ENCODE measurements at places on chromosomes 1 and 21. TPM values are rescaled to one million over a fixed set of nuclear protein-coding genes. Genes with fewer than 3 reads are reported as not detected.

OLFM3 gene
- total RNA-seq = 0.23 TPM

ORC1 gene
- total RNA-seq = 4.9 TPM

GRCh38 chr1:45796381-45796780 is 7.0 kb upstream of the MAST2 start:
- DNase-seq = no peak

GRCh38 chr1:60906526-60906925 is 175.8 kb upstream of the NFIA start:
- no peak for DNase-seq

DNA sequence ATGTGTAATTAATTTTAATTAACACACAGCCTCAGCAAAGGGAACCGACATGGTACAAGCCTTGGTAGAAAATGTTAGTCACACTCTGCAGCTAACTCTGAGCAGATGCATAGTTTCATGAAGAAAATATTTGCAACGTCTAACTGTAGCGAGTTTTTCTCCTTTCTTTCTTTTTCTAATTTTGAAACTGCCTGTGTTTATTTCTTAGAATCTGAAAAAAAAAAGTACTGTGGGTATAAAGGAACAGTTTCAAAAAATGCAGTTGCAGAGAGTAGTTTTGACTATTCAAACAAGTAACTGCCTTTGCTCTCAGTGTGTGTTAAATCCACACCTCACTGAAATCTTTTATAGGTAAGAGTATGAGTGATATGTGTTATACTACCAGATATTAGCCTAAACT is 149.9 kb upstream of the C1orf105 start:
- no peak for DNase-seq

GRCh38 chr1:228339766-228340685 is 66.6 kb downstream of the TRIM11 start:
- DNase-seq = no peak

DNA sequence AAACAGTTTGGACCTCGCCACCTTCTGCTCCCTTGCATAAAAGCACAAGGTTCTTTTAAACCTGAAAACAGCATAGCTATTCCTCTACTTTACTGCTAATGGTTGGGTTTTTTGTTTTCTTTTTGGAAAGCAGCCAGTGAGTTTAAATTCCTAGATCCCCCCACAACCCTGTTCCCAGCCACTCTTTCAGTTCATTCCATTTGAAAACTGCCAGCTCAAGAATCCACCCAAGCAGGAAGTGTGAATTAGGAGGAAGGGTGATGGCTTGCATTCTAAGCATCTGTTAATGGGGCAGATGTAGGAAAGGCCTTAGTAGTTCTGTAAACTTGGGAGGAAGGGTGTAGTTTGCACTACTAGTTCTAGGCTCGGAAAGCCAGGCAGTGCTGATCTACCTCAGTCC is 172.9 kb upstream of the HOOK1 start:
- no peak for DNase-seq

- DNase-seq = peak; percentile 17
These were observed 48.5 kb downstream of the NR5A2 start for GRCh38 chr1:200075938-200076546.

GRCh38 chr1:22053017-22053860 is 730 bp downstream of the CDC42 start:
- DNase-seq = peak; percentile 71

GRCh38 chr1:108624069-108624468 is 36.8 kb downstream of the HENMT1 start:
- DNase-seq = no peak

- DNase-seq = no peak
These were observed 56.7 kb downstream of the DPT start for GRCh38 chr1:168672278-168672677.

DNA sequence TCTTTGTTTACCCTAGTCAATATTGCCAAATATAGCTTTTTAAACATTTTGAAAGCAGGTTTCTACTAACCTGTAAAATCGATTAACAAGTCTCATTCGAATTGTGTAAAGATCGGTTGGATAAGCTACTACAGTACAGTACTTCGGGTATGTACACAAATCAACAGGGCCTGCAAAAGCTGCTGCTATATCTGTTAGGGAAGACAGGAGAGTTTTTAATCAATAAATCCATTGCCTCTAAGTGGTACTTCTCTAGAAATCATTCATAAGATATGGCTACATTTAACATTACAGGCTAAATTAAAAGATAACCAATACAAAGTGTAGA is 34.8 kb upstream of the PSMG1 start:
- no peak for DNase-seq
